Nephron progenitor cell (in vitro differentiated cells): ENCODE measurements at places on chromosomes 11 and 22.

GRCh38 chr11:126570489-126570888 is 215.0 kb downstream of the ST3GAL4 start:
- no peak for DNase-seq

- DNase-seq: no peak
These were observed 19.1 kb upstream of the RCN1 start for GRCh38 chr11:32071811-32072210.

DNA sequence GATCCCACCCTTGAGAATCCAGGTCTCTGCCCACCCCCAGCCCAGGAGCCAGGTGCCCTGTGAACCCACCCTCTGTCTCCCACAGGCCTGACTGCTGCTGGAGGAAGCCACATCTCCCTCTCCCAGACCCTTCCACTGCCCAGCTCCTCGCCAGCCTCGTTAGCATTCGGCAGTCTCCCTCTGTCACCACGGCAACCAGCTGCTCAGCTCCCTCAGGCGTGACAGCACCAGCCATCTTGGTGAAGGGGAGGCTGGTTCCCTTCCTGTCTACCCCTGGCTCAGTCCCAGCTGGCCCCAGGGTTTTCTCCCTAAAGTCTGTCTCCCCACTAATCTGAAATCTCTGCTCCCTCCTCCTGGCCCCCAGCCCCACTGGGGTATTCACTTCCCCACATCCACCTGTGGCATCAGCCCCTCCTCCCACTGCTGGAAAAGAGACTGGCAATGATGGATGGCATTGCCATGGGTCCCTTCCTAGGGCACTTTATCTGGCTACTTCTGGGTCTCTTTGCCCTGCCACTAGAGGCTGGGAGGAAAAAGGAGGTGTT is 28.1 kb downstream of the NRXN2 start:
- DNase-seq: peak; percentile 74

- DNase-seq: no peak
These were observed 233.6 kb downstream of the FAM76B start for GRCh38 chr11:95556011-95556341.

GRCh38 chr22:29230972-29231875 is 25.5 kb downstream of the EMID1 start:
- DNase-seq: no peak

- DNase-seq: no peak
These were observed 145.9 kb upstream of the PITPNB start for GRCh38 chr22:28064920-28065319.

DNA sequence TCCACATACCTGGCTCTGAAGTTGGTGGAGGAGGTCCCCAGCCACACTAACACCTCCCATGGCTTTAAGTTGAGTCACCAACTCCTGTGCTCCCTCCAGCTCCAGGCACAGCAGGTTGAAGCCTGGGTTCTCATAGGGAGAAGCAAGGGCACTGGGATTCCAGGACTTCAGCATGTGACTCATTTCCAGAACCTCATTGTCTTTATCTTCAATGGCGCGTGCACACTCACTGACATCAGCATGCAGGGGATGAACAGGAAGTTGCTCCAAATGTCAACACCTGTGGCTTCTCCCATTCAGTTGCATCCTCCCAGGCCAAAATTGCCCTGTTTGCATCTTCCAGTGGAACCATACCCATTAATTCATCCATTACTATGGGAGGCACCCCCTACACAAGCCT is 5.8 kb upstream of the UBQLNL start:
- DNase-seq: no peak

GRCh38 chr11:6197466-6198200 is 1.4 kb upstream of the OR52W1 start:
- DNase-seq: no peak

DNA sequence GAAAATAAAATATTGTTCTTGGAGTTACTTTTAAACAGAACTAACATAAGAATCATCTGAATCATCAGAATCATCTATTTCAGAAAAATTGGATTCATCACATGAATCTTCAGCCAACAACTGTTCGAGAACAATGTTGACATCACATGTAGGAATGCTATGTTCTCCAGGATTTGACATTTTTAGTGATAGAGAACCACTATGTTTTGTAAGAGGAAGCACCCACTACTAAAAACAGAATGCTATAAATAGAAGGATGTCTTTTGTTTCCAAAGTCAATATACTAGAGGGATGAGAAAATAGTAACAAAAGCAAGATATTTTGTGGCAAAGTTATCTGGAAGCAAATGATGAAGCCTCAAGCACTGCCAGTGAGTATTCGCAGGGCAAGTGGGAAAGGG is 263.4 kb upstream of the DDI1 start:
- no peak for DNase-seq

GRCh38 chr11:5232821-5233220 is 1.5 kb downstream of the HBD start:
- no peak for DNase-seq

DNA sequence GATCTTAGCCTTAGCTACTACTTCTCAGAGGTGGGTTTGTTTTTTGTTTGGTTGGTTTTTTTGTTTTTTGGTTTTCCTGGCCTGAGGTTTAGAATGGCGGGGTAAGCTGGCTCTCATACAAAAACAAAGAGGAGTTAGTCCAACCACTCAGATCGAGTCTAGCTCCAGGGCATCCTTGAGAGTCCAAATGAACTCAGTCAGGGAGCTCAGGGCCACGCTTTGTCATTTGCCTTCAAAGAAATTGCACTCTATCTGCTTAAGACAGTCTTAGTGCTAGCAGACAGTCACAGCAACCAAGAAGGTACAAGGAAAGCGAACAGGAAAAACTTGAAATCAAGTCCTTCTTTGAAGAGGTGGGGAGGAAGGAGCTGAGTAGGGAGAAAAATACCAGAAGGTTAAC is 11.1 kb downstream of the C11orf42 start:
- DNase-seq: no peak

DNA sequence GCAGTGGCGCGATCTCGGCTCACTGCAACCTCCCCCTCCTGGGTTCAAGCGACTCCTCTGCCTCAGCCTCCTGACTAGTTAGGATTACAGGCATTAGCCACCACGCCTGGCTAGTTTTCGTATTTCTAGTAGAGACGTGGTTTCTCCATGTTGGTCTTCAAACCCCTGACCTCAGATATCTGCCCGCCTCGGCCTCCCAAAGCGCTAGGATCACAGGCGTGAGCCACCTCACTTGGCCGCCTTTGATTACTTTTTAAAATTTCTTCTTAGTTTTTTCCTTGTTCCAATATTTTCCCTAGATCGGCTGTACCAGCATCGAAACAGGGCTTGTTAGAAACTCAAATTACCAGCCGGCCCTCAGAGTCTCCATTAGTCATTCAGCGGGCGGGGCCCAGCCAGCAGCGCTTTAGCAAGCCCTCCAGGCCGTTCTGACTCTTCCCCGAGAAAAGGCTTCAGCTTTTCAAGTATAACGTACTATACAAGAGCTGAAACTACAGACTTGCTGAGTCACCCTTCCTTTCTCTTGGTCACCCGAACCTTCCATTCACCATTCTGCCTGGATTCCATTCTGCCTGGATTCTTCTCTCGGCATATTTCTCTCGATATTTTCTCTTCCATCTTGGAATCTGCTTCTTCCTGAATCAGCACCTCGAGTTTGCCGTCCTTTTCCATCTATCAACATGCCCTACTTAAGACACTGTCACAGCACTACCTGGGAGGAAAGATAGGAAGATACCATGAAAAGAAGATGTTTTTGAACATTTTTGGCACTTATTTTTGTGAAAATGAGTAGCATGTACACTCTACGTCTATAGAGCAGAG is 6.7 kb upstream of the CAPRIN1 start:
- no peak for DNase-seq

DNA sequence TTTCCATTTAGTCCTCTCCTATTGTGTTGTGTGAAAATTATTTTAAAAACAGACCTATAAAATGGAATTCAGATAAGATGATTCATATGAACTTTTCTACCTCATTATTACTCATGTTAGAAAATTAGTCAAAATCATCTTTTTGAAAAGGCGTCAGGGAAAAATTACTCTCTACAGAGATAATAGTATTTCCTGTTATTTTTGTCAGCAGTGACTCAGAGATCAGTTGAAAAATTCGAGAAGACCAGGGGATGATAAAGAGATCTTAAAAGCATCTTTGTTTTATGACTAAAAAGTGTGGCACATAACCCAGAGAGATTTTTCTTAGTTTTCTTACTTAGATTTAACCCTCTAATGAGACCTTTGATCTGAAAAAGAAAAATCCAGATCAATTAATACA is 157.9 kb upstream of the CARD18 start:
- DNase-seq: no peak

DNA sequence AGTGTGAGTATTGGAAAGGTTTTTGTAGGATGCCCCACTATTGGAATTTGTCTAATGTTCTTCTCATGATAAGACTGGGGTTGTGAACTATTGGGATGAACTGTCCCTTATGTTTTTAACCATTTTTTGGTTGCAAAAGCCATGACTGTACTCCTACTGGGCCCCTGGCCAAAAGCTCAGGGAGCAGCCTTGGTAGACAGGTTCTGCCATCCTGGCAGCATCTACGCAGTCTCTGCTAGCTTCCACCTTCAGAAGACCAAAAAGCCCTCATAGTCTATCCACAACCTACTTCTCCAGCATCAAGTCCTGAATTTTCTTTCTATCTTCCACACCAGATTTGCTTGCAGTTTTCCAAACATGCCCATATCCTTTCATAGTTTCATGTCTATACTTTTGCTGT is 211.8 kb downstream of the TENM4 start:
- no peak for DNase-seq

DNA sequence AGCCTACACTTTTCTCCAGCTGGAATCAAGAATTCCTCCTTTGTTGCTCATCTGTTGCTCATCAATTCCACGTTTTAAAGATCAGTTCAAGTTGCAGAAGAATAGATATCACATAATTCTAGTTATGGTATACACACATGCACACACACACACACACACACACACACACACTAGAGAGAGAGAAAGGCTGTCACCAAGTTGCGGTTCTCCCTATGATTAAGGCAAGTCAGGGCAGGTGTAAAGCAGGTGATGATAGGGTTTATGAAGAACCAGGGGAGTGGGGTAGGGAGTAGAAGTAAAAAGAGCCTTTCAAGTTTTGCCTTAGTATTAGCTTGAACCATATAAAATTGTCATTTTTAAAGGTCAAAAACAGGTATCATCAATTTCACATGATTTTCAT is 31.7 kb upstream of the TMPRSS4 start:
- DNase-seq: no peak

DNA sequence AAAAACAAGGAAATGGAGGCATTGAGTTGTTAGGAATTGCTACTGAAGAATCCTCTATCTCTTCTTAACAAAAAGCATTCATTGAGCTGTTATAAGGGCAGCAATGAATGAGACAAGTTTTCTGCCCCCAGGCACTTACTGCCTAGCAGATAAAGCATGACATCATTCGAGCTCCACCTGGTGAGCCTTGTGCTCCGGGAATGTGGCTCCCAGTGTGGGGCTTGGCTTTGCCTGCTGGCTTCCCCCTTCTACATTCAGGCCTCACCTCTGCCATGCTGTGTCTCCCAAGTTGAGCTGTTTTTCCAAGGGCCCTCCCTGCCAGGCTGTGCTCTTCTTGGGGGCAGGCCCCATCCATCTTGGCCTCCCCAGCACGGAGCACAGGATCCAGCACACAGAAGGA is 56.9 kb upstream of the EIF3D start:
- no peak for DNase-seq

- DNase-seq: no peak
These were observed 4.0 kb downstream of the FXYD2 start for GRCh38 chr11:117820516-117820915.

DNA sequence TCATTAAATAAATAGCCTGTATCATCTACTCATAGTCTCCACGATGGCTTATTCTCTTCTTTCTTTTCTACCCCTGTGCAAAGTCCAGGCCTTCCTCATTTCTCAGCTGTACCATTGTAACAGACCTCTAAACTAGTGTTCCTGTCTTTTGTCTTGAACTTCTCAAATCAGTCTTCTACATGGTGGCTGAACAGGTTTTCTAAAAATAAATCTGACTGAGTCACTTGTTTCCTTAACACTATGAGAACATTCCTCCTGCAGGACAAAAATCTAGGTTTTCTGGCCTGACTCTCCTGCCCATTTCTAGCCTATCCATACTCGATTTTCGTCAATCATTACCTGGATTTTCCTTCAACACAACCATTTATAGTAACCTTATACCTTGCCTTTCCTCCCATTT is 1080.8 kb upstream of the TENM4 start:
- no peak for DNase-seq
